Caco-2 (cell line): ENCODE measurements at places on chromosomes 7 and 10. TPM values are rescaled to one million over a fixed set of nuclear protein-coding genes. Genes with fewer than 3 reads are reported as not detected.

ZNF33B gene
- 43.2 and 43.3 TPM in 2 replicates for total RNA-seq

PITX3 gene
- not detected in 2 replicates for total RNA-seq

CTAGE4 gene
- not detected in 2 replicates for total RNA-seq

TYW1B gene
- total RNA-seq = 10.0 and 12.8 TPM in 2 replicates

IQCE gene
- 13.4 and 18.7 TPM in 2 replicates for total RNA-seq

EBLN1 gene
- not detected in 2 replicates for total RNA-seq

ZDHHC6 gene
- total RNA-seq = 47.4 and 48.8 TPM in 2 replicates

OR2A1 gene
- not detected in 2 replicates for total RNA-seq

OR2A12 gene
- not detected in 2 replicates for total RNA-seq

ABCB4 gene
- 0.18 and 0.21 TPM in 2 replicates for total RNA-seq

MRLN gene
- 0.88 and 0.98 TPM in 2 replicates for total RNA-seq

SDK1 gene
- total RNA-seq = 6.2 and 7.1 TPM in 2 replicates

MKI67 gene
- total RNA-seq = 111 and 128 TPM in 2 replicates

CDH23 gene
- 0.34 and 1.0 TPM in 2 replicates for total RNA-seq

RELN gene
- total RNA-seq = 3.3 and 4.3 TPM in 2 replicates

WNT2 gene
- total RNA-seq = not detected in 2 replicates

FLNC gene
- total RNA-seq = 108 and 128 TPM in 2 replicates

LRMDA gene
- 18.5 and 21.6 TPM in 2 replicates for total RNA-seq

SPDYE5 gene
- total RNA-seq = not detected in 2 replicates

SLC29A4 gene
- total RNA-seq = 34.6 and 38.4 TPM in 2 replicates

TUBAL3 gene
- total RNA-seq = 0.39 TPM in 1 of 2 replicates, not detected in the other

LIPJ gene
- total RNA-seq = not detected in 2 replicates

NANOS1 gene
- total RNA-seq = 4.6 and 5.9 TPM in 2 replicates

RABGEF1 gene
- total RNA-seq = 20.3 and 21.2 TPM in 2 replicates

IKZF1 gene
- not detected in 2 replicates for total RNA-seq

ELOVL3 gene
- 1.4 and 2.2 TPM in 2 replicates for total RNA-seq

CRPPA gene
- 7.3 and 7.9 TPM in 2 replicates for total RNA-seq

PRRT4 gene
- 0.37 and 0.43 TPM in 2 replicates for total RNA-seq

PNLIPRP1 gene
- not detected in 2 replicates for total RNA-seq

COMMD3 gene
- 50.7 and 55.4 TPM in 2 replicates for total RNA-seq

CYP2C18 gene
- 0.72 and 0.79 TPM in 2 replicates for total RNA-seq

RASSF4 gene
- 40.8 and 55.6 TPM in 2 replicates for total RNA-seq

C10orf90 gene
- total RNA-seq = not detected in 2 replicates
